GM04503 (cell line): ENCODE measurements at places on chromosomes 3 and 15.

DNA sequence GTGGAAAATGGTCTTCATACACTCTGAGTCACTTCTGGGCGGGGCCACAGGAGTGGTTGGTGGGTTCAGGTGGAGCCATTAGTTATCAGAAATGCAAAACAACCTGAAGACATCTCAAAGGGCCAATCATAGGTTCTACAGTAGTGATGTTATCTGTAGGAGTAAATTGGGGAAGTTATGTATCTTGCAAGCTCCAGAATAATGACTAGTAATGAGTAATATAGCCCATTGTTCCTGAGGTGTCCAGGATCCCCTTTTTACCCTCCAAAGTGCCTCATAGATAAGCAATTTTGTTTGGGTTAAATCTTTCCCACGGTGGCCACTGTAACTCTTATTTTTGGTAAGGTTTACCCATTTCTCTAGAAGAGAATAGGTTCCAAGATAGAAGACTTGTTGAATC, 91.7 kb downstream of the PIK3R4 start:
- no peak for DNase-seq

DNA sequence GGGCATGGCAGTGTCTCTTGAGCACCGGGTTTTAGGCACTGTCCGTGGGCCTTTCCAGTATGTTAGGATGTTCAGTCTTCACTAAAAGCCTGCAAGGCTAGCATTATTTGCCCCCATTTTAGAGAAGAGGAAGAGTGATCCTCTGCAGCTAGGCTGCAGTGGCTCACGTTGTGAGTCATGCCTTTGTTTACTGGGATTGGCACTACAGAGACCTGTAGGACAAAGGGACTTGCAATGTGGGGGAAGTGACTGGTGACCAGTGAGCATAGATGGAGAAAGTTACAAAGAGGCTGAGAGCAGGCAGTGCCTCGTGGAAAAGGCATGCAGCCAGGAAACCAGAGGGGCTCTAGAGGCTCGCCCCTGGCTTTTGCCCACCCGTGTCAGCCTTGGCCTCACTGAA, 26.8 kb upstream of the CPNE9 start:
- no peak for DNase-seq

DNA sequence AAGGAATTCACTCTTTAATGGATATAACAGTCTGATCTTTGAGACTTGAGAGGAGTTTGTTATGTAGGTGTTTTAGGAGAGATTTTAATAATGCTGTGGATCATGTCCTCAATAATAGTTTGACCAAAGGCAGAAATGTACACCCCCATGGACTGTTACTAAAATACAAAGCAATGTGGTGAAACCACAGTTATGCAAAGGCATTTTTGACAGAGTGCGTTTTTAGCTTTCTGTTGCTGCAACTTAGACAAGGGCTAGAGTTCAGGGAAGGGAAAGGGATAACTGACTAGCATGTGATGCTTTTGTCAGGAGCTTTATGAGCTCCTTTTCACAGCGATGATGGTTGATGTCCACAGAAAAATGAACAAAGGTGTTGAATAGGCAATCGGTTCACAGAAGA, 3.6 kb upstream of the STARD5 start:
- peak; percentile 89 for DNase-seq

DNA sequence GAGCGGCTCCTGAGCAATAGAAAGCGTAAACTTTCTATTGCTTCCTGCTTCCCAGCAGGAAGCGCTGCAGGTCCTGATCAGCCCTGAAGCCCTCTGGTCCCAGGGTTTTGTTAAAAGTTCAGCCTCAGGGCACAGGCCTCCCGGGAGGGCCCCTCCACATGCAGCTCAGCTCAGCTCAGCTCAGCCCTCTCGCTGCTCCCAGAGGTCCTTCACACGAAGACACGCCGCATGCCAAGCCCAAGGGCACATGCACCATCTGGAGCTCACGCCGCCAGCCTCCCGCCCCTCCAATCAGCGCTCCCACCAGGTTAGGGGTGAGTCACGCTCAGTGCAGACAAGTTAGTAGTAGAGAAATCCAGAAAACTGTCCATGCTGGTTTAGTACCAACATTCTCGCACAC, 12.7 kb downstream of the TKT start:
- DNase-seq: peak; percentile 47

DNA sequence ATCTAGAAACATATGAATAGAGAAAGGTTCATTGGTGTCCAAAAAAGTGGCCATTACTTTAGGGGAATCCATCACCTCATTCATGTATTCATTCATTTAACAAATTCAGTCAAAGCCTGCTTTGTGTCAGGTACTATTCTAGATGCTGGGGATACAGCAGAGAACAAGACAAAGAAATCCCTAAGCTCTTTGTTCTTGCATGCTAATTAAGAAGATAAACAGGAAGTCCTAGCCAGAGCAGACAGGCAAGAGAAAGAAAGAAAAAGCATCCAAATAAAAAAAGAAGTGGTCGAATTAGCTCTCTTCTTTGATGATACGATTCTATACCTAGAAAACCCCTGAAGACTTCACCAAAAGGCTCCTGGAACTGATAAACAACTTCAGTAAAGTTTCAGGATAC, 12.4 kb upstream of the ZMAT3 start:
- no peak for DNase-seq

DNA sequence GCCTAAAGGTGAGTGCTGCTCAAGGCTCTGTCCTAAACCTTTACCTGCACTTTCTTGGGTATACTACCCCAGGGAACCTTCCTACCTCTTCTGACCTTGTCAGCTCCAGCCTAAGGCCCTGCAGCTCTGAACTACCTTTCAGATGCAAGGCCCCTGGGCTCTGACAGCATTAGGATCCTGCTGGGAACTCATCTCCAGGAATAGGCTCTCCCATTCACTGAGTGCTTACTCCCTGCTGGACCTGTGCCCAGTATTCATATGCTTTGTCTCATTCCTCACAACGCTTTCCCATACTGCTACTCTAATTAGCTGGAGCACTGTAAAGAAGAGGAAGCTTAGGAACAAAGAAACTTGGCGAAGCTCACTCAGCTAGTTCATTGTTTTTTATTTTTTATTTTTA, 53.8 kb upstream of the RAB6B start:
- no peak for DNase-seq

DNA sequence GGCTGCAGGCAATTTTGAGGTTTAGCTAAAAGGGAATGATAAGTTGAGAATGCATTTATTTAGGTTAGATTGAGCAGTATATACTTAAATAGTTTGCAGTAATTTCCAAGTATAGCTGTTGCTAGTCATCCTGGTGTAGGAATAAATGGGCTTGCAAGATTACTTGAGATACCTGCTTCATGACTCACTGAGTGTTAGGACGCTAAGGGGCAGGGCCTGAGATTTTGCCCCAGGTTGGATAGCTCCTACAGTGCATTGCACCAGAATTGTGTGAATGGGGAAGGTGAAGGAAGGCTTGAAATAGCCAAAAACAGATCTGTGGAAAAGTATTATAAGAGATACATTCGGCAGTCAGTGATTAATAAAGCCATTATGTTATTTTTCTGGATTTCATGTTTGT, 72.8 kb downstream of the KCNH8 start:
- no peak for DNase-seq

DNA sequence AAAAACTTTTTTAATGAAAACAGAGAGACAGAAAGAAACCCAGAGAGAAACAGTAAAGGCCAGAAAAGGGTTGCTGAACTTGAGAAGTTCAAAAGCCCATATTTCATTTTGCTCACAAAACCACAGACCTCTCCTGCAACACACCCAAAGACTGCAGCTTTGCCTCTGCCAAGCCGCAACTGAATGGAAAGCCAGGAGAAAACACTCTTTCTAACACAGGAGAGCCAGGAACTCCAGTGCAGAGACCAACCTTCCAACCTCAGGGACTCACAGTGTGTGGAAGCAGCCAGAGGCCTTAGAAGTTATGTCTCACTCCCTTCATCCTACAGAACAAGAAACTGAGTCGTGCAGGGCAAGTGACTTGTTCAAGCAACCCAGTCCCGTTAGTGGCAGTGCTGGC, 163.1 kb upstream of the HES1 start:
- DNase-seq: no peak

DNA sequence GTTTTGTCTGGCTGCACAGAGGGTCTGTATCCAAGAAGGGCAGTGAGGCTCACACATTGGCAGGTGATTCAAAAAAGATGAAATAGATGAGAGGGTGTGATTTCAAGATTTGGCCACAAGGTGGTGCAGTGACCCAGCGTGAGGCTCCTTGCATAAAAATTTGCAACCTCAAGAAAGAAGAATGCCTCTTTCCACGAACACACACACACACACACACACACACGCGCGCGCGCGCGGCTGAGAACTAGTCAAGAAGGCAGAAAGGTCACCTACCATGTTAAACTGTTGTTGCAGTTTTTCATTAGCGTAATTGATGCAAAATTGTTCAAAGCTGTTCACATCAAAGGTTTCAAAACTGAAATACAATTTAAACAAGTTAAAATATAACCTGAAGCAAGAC, 39.2 kb downstream of the MYO5C start:
- DNase-seq: no peak

DNA sequence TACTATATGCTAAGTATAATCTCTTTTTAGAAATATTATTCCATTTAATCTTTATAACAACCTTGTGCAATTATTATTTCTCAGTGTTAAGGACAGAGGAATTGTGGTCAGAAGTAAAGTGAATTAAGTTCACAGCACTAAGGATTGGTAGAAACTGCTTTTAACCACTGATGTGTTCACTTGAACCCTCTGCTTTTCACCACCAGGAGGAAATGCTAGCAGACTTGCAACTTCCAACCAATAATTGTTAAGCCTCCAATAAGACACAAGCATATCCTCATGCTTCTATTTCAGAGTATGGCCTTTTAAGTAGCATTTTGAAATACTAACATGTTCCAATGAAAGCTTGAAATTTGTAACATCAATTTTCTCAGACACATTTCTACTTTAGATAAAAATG, 527.4 kb downstream of the SI start:
- no peak for DNase-seq

GRCh38 chr3:150754896-150755295, 8.1 kb downstream of the SIAH2 start:
- no peak for DNase-seq

DNA sequence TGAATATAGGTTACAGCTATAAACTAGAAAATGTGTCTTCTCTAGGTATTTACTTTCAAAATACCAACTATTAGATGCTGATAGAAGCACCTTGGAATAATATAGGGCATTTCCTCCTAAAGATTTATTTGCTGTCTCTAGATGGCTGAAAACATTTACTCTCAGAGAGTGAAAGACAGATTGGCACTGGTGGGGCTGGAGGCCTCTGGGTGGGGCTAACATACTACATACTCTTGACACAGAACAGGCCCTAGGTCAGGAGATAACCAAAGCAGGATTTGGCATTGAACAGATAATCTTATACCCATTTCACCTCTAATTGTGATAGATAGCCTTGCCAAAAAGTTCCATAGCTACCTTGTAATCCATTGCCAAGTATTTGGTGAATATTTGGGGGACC, 253.3 kb upstream of the TBC1D5 start:
- no peak for DNase-seq

DNA sequence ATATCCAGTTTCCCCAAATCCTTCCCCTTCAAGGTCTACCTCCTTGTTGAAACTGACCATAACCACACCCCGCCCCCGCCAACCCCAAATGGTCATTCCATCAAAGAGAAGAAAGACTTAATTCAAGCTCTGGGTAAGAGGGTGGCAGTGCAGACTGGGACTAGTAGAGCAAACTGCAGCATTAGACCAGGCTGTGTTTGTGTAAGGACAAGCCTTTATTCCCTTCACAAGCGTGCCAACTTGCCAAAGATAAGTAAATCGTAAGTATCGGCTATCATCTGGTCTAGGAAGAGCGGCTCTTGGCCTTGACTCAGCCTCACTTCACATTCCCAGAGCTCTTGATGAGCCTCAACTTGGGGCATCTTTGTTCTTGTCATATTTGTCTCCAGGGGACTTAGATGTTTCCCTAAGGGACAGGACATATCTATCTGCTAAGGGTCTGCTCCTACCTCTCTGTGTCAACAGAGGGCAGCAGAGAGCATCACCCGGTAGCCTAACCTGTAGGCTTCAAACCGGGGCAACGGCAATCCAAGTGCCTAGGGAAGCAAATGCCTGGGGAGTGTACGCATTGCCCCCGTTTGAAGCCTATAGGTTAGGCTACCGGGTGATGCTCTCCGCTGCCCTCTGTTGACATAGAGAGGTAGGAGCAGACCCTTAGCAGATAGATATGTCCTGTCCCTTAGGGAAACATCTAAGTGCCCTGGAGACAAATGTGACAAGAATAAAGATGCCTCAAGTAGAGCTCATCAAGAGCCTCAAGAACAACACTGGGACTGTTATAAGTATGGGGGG, 8.9 kb upstream of the MAP3K13 start:
- no peak for DNase-seq

DNA sequence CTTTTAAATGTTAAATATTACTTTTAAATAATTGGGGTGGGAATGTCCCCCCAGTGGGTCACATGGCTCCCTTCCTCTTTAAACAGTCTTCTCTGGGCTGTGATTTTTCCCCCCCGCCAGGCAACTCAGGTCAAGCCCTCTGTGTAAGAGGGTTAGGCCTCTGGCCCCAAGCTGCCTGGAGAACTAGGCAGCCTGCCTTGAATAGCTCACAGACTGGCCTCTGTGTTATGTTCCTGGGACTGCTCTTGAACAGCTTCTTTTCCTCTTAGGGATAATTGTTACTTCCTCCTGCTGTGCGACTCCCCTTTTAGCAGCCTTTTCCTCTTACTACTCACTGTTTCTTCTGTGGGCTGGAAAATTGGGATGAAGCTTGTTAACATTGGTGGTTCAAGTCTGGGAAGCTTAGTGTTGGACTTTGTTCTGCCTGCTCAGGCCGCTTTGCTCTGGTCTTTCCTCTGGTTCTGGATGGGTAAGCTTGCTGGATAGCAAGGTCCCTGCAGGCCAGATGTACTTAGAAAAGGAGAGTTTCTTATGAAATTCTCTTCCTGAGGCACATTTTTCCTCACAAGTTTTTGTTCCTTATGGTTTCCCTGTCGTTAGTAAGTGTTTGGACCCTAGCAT, 2.2 kb downstream of the TEX264 start:
- no peak for DNase-seq

- peak; percentile 39 for DNase-seq
Measured at GRCh38 chr15:39591141-39591895, 10.4 kb downstream of the THBS1 start.

GRCh38 chr3:44960387-44961026, 15.5 kb downstream of the ZDHHC3 start:
- DNase-seq: no peak

- DNase-seq: no peak
Measured at GRCh38 chr3:45939341-45939771, 3.9 kb upstream of the CXCR6 start.

GRCh38 chr3:24145981-24146822, 201.1 kb downstream of the NR1D2 start:
- peak; percentile 97 for DNase-seq

DNA sequence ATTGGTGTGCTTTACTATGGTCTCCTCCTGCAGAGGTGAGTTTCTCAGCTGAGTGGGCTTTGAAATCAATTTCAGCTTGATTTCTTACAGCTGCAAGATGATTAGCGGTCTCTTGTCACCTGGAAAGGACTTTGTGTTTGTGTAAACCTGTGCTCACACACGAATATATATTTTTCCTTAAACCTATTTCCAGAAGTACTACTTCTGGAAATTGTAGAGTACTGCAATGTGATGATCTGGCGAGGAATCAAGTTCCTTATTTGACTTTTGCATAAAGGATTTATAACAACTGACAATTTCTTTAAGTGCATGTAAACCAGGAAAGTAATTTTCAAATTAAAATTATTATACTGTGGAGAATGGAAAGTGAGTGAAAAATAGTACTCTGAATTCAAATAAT, 2.1 kb downstream of the MCTP2 start:
- no peak for DNase-seq
